Mucosa of descending colon (tissue), 3 donors: ENCODE measurements at places on chromosomes 3 and 15. TPM values are rescaled to one million over a fixed set of nuclear protein-coding genes. Genes with fewer than 3 reads are reported as not detected.

- DNase-seq = no peak
Measured at GRCh38 chr3:87446849-87447387, 170.5 kb upstream of the POU1F1 start.

DNA sequence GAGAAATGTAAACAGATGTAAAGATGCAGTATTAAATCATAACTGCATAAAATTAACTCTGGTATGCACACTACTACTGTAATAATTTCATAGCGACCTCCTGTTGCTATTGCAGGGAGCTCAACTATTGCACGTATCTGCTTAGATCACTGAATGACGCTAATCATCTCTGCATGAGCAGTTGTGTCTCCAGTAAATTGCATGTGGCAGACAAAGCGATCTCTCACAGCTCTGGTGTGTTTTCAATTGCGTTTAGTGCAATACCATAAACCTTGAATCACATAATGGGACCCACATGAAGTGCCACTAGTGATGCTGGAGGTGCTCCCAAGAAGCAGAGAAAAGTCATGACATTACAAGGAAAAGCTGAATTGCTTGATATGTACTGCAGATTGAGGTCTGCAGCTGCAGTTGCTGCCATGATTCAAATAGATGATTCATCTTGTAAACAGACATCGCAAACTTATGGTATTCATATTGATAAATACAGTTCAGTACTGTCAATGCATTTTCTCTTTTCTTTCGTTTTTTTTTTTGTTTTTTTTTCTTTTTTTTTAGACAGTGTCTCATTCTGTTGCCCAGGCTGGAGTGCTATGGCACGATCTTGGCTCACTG, 30.2 kb upstream of the LCTL start:
- DNase-seq = no peak

- no peak for DNase-seq
Measured at GRCh38 chr15:80988148-80988796, 1.3 kb downstream of the MESD start.

DNA sequence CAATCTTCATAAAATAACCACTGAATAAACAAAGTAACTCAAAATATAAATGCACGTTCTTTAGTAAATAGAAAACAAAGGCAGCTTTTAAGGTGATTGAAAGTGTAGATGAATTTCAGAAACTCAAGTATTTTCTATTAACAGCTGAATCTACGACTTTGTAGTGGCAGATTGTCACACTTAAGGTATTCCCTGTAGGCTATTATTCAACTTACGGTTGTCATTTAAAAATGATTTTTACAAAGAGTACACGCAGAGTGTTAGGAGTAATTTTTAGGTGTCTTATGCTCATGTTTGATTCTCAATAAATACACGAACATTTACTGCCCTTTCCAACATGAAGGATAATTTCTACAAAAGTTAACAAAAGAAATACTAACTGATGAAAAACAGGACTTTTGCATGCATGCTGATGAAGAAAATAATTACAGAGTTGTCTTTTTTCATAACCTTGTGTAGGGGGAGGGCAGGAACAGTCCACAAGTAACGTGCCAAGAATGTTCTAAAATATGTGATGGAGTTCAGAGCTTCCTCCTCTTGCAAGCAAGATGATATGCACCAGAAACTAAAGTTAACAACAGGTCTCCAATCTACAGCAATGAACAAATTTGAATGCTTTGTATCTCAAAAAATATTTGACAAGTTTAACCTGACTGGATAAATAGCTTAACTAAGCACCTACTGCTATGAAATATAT, 16.7 kb downstream of the DCBLD2 start:
- no peak for DNase-seq

DNA sequence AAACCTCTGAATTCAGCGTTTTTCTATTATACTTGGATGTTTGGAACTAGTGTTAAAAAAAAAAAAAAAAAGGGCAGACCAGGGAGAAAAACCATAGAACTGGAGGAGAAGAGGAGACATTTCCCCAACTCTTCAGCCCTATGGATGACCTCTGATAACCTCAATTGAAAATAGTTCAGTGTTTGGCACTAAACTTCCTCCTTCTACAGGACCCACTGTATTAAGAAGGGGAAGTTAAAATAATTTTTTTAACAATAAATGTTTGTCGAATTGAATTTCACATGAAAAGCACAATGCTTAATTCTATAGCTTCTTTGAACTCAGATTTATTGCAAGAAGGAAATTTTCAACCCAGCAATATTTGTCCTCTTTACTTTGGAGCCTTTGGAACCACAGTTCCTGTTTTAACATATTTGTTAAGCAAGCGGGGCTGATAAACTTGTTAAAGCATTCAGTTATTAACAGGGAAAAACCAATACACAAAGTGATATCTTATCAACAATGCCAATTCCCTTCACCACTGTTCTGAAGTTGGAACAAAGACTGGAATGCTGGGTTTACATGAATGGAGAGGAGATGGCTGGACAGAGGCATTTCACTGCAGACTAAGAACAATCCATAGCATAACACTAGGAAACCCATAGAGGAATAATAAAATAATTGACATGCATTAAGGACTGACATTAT, 3.1 kb upstream of the A4GNT start:
- no peak for DNase-seq

- no peak for DNase-seq
Measured at GRCh38 chr3:175224051-175224450, 364.9 kb downstream of the NAALADL2 start.

DNA sequence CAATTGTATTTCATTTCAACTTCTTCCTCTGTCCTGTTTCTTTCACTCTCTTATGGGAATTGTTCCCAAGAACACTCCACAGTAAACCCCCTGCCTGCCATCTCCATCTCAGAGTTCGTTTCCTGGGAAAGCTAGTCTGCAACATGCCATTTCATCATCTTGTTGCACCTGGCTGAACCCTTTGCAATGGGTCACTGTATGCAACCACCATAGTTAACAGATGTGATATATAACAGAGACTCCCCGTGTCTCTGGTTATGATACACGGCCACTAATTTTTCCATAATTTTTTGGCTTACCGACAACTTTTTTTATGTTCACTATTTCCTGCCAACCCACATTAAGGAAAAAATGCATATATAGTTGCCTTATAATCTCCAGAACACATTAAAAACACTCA, 95.5 kb downstream of the CHST2 start:
- DNase-seq = no peak

DNA sequence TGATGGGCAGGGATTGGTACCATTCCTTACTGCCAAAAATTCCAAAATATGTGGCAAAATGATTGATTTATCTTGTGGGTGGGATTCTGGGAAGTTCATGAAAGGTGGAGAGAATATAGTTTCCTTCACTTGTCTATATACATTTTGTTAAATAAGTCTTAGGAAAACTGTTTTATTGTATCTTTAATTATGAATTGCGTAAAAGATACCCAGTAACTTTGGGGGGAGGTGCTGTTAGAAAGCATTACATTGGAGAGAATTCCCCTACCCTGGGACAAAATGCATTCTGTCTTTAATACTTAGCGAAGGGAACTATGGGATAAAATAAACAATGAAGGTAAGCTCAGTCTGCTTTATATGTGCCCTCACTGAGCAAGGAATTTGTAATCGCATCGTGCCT, 4.6 kb downstream of the SETD5 start:
- no peak for DNase-seq

- no peak for DNase-seq
Measured at GRCh38 chr3:18745472-18745871, 320.3 kb upstream of the SATB1 start.

- no peak for DNase-seq
Measured at GRCh38 chr3:58003093-58003492, 5.1 kb upstream of the FLNB start.

C3orf52 gene
- 22.6 TPM for total RNA-seq

GPX1 gene
- total RNA-seq = 148 TPM

KY gene
- total RNA-seq = 0.14 TPM

WDR72 gene
- 0.41 TPM for total RNA-seq

ERICH6 gene
- total RNA-seq = not detected

ACOX2 gene
- total RNA-seq = 48.9 TPM

IL17RE gene
- total RNA-seq = 82.8 TPM

CCR9 gene
- total RNA-seq = not detected
